ENCODE measurements at places on chromosomes 2 and 18. TPM values are rescaled to one million over a fixed set of nuclear protein-coding genes. Genes with fewer than 3 reads are reported as not detected.

SKOR2 gene
- polyA plus RNA-seq, result not detected

SETBP1 gene
- polyA plus RNA-seq, result 0.91 TPM

ALMS1 gene
- polyA plus RNA-seq, result 3.4 TPM

MYCN gene
- polyA plus RNA-seq, result not detected

ADAM23 gene
- 1.7 TPM for polyA plus RNA-seq

SPP2 gene
- not detected for polyA plus RNA-seq

DNA sequence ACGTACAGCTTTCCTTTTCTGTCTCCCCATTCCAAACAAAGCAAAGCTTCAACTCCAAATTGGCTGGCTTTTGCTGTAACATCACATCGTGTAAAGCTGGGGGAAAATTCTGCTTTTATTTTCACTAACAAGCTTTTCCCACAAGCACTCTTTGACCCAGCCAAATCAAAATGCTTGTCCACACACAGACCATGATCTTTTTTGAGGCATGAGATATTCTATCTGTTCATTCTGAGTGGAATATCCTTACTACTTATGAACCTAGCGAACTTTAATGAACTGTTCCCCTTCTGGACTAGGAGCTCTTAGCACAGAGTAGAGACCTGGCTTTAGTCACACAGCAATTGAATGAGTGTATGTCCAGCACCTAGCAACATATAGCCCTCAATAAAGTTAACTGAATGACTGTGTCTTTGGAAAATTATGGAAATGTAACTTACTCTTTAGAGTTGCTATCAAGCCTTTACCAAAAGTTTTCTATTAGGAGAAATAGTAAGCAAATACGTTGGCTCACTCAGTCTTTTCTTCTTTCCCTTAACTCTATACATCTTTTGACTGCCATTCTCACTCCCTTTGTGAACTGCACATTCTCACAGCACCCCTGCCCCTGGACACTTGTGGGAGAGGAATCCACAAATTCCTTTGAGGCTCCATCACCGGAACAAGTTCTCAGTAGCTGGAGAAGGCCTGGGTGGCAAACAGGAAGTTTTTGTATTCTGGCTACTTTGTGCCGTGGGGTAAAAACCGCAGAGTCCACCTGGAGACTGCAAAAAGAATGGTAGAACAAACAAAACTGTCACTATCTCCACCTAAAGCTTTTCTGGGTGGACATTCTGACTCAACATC is 1.3 kb upstream of the UBE2E3 start:
- peak; percentile 77 for DNase-seq
- peak overlapping the region; percentile 80 for H3K27ac ChIP-seq
- H3K4me3 ChIP-seq, result peak overlapping the region; percentile 76
- H3K36me3 ChIP-seq, result peaks cover 9% of the 10 kb centered on the region
- H3K4me1 ChIP-seq, result peaks cover 30% of the 10 kb centered on the region

GRCh38 chr2:127640082-127641072 is 5.6 kb upstream of the GPR17 start:
- H3K4me1 ChIP-seq, result peaks cover 9% of the 10 kb centered on the region
- peak; percentile 31 for DNase-seq
- no peaks in the 10 kb centered on the region for H3K27me3 ChIP-seq
- H3K36me3 ChIP-seq, result no peaks in the 10 kb centered on the region
- no peak overlapping the region for H3K4me3 ChIP-seq

DNA sequence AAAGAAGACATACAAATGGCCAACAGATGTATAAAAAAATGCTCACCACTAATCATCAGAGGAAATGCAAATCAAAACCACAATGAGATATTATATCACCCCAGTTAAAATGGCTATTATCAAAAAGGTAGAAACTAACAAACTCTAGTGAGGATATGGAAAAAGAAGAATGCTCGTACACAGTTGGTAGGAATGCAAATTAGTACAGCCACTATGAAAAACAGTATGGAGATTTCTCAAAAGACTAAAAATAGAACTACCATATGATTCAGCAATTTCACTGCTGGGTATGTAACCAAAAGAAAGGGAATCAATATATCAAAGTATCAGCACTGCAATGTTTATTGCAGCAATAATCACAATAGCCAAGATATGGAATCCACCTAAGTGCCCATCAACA is 519.3 kb upstream of the HNMT start:
- H3K4me1 ChIP-seq, result no peaks in the 10 kb centered on the region
- DNase-seq, result no peak
- H3K27me3 ChIP-seq, result no peaks in the 10 kb centered on the region
- no peak overlapping the region for H3K4me3 ChIP-seq

DNA sequence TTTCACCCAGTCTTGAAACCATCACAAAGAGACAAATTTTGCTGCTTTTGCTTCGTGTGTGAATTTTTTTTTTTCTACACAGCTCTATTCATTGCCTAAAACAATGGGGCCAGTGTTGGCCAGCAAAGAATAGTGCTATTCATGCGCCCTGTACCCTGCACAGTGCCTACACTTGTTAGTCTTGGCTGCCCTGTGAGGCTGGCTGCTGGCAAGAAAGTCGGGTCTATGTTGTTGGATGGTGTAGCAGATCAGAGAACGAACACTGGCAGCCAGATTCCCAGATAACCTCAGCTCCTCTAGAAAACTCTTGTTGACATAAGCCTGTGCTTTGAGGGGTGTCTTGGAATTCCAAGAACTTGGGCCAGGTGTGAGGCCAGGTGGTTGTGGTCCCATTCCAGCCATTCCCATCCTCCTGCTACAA is 455.7 kb upstream of the TCF4 start:
- DNase-seq, result no peak
- H3K4me1 ChIP-seq, result no peaks in the 10 kb centered on the region
- no peak overlapping the region for H3K27ac ChIP-seq
- H3K36me3 ChIP-seq, result no peaks in the 10 kb centered on the region

DNA sequence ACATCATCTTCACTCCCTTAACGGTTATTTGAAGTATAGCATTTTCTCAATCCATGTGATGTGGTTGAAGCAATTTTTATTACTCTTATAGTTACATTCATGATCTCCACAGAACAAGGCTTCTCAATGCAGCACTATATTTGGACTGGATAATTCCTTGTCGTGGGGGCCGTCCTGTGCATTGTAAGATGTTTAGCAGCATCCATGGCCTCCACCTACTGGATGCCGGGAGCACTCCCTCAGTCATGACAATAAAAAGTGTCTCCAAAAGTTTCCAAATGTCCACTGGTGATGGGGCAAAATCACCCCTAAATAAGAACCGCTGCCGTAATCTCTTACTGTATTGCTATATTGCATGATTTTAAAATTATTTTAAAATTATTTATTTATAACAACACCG is 110.6 kb upstream of the DDX18 start:
- no peak for DNase-seq
- no peaks in the 10 kb centered on the region for H3K27me3 ChIP-seq
- no peak overlapping the region for H3K4me3 ChIP-seq
- no peaks in the 10 kb centered on the region for H3K36me3 ChIP-seq
- H3K27ac ChIP-seq, result no peak overlapping the region
- no peaks in the 10 kb centered on the region for H3K4me1 ChIP-seq

DNA sequence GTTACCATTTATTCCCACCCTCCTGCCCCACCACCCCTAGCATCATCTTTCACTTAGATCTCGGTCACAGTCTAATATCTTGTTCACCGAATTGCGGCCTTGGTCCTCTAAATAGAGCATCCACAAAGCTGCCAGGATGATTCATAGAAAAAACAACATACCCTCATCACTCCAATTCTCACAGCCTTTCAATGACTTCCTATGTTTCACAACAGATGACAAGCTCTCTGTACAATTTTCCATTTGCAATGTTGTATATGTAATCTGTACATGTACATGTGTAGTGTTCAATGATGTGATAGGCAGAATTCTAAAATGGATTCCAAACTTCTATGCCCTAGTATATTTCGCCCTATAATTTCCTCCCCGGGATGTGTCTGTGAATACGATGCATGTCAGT is 675.6 kb upstream of the CELF4 start:
- no peaks in the 10 kb centered on the region for H3K36me3 ChIP-seq
- H3K4me3 ChIP-seq, result no peak overlapping the region
- DNase-seq, result no peak
- no peak overlapping the region for H3K27ac ChIP-seq
- H3K4me1 ChIP-seq, result no peaks in the 10 kb centered on the region

- H3K36me3 ChIP-seq, result no peaks in the 10 kb centered on the region
- peaks cover 38% of the 10 kb centered on the region for H3K4me1 ChIP-seq
- H3K27ac ChIP-seq, result peak overlapping the region; percentile 56
- H3K4me3 ChIP-seq, result 0 out of 2 replicates have a peak overlapping the region, but pooled peaks have one; percentile 9
These were observed 229.0 kb downstream of the MREG start for GRCh38 chr2:215784371-215784783.

DNA sequence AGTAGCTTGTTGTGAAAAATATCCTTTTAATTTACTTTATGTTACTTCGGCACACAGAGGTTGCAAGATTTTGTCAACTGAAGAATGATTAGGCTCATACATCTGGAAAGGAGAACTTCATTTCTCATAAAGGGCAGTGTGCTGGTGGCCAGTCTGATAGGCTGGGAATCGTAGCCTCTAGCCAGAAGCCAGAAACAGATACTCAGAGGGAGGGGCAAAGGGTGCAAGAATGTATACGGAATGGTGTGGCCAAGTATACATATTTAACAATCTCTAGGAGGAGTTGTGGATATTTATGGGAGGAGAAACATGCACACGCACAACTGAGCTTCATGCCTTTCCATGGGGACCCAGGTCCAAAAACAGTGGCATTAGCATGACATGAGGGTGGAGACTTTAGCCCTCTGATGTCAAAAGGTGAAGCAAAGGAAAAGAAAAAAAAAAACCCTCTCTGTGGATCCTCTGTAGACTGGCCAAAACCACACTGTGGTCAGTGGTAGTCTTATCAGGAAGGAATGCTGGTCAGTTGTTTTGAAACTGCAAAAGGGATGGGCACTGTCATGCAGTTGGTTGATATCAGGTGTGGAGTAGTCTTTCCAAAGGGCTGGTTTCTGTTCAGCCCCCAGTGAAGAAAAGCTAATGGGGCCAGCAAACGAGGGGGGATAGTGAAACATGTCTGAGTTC is 34.9 kb upstream of the APCDD1 start:
- no peak overlapping the region for H3K27ac ChIP-seq
- no peak overlapping the region for H3K4me3 ChIP-seq
- DNase-seq, result peak; percentile 52
- H3K4me1 ChIP-seq, result peaks cover 32% of the 10 kb centered on the region
- H3K36me3 ChIP-seq, result no peaks in the 10 kb centered on the region

- H3K27ac ChIP-seq, result no peak overlapping the region
- H3K4me3 ChIP-seq, result no peak overlapping the region
- H3K4me1 ChIP-seq, result no peaks in the 10 kb centered on the region
- DNase-seq, result no peak
- H3K27me3 ChIP-seq, result no peaks in the 10 kb centered on the region
These were observed 10.8 kb upstream of the TAF4B start for GRCh38 chr18:26215247-26215970.

DNA sequence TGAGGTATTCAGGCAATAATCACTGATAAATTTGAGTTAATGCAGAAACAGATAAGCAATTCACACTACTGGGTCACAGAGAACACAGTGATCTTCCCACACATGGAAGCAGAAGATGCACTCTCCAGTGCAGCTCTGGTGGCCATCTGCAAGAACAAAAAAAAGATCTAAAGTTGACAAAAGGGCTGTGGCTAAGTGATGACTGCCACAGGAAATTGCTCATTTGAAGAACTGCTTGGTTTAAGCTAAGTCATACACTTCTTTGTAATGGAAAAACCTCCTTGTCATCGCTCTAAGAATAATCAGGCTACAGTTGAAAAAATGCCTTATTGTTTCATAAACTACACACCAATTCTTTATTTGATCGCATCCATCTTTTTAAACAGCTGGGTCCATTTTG is 115.1 kb downstream of the DTNB start:
- H3K36me3 ChIP-seq, result no peaks in the 10 kb centered on the region
- H3K4me3 ChIP-seq, result peak overlapping the region; percentile 35
- peak overlapping the region; percentile 34 for H3K27ac ChIP-seq
- DNase-seq, result peak; percentile 93
- peaks cover 16% of the 10 kb centered on the region for H3K4me1 ChIP-seq
- no peaks in the 10 kb centered on the region for H3K27me3 ChIP-seq

- H3K4me3 ChIP-seq, result peak overlapping the region; percentile 92
- peaks cover 8% of the 10 kb centered on the region for H3K4me1 ChIP-seq
- H3K27me3 ChIP-seq, result no peaks in the 10 kb centered on the region
- H3K36me3 ChIP-seq, result 0 out of 2 replicates have a peak, but pooled peaks cover 8% of the 10 kb centered on the region
- no peak for DNase-seq
These were observed 775 bp downstream of the WDR12 start for GRCh38 chr2:202910698-202911097.

- no peaks in the 10 kb centered on the region for H3K27me3 ChIP-seq
- H3K27ac ChIP-seq, result no peak overlapping the region
- H3K36me3 ChIP-seq, result no peaks in the 10 kb centered on the region
These were observed 52.3 kb upstream of the MGAT5 start for GRCh38 chr2:134201533-134201932.

GRCh38 chr2:134195341-134195740 is 58.5 kb upstream of the MGAT5 start:
- no peak overlapping the region for H3K4me3 ChIP-seq
- no peaks in the 10 kb centered on the region for H3K4me1 ChIP-seq
- H3K27ac ChIP-seq, result no peak overlapping the region
- H3K27me3 ChIP-seq, result no peaks in the 10 kb centered on the region
- H3K36me3 ChIP-seq, result no peaks in the 10 kb centered on the region

- H3K27me3 ChIP-seq, result no peaks in the 10 kb centered on the region
- H3K36me3 ChIP-seq, result no peaks in the 10 kb centered on the region
- H3K4me3 ChIP-seq, result no peak overlapping the region
- no peak overlapping the region for H3K27ac ChIP-seq
- DNase-seq, result no peak
These were observed 53.5 kb downstream of the TBC1D8 start for GRCh38 chr2:101097638-101098037.

Data from GM23248 (cell line).